ENCODE measurements at places on chromosomes 12 and 14. TPM values are rescaled to one million over a fixed set of nuclear protein-coding genes. Genes with fewer than 3 reads are reported as not detected.

DTX1 gene
- 4.5 TPM for total RNA-seq

SLC7A7 gene
- total RNA-seq: 24.1 TPM

RAB15 gene
- 2.5 TPM for total RNA-seq

IL23A gene
- not detected for total RNA-seq

DNA sequence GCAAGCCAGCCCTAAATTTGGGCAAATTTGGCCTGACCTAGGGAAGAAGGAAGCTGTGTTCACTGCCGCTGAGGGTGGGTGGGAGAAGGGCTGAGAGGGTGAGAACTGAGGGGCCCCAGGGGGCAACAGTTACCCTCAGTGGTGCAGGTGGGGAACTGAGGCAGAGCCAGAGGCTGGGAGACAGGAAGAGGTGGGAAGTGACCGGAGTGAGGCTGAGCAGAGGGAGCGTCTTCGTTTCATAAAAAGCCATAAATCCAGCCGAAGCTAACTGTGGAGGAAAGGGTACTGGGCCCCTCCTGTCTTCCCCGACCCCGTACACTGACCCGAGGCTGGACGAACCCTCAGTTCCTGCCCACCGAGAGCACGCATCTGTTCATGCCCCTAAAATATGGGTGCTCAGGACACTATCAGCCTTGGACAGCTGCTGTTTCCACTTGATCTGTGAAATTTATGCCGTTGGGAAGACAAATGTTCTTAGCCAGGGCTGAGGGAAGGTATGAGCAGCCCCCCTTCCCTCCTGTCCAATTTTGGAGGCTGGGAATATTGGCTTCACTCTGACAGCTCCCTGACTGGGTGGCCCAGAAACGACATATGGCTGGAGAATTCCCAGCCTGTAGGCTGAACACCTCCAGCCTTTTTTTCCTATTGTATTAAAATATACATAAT, 116.5 kb downstream of the KIF26A start:
- no peak for ATAC-seq

DNA sequence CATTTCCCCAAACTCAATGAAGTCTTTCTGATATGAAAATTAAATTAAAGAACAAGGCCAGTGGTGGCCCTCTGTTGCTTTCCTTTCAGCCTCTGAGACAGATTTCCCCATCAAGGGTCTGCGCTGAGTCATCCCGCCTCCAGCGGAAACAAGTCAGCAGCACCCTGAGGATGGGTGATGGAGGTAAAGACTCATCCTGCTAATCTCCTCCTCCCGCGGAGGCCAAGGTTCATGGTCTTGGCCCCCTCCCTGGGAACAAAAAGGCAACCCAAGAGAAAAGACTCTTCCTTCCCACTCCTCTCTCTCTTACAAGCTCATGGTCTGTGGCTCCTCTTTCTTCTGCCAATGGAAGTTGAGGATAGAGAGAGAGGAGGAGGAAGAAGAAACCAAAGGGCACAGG, 9.0 kb upstream of the NUMB start:
- no peak for ATAC-seq

- no peak for ATAC-seq
Measured at GRCh38 chr14:56124327-56124726, 6.1 kb downstream of the PELI2 start.

DNA sequence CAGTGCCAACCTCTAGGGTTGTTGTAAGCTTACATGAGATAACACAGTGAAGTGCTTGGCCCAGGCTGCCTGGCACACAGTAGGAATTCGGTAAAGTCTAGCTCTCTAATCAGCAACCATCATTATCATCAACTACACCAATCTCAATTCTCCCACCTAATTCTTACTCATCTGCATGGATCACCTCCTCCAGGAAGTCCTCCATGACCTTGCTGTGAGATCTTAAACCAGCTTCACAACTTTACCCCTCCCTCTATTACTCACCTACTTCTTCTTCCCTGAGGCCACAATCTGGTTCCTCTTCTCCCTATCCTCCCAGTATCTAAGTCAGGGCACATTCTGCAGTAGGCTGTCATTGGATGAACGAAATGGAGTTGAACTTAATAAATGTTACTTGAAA, 67.3 kb downstream of the GSC start:
- ATAC-seq: no peak

DNA sequence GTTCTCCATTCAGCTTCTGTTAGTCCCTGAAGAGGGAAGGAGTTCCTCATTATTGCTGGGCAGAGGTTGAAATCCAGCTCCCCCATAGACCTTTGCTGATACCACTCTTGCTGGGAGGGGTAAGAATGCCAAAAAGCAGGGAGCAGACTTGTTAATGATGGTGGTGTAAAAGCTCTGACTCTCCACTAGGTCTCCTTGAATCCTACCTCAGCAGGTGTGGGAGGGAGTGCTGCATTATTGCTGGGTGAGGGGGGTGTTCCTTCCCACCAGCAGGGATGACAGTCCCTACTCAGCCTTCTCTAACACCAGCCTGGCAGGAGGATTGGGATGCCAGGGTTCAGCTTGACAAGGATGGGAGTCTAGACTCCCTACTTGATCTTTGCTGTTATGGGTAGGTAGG, 185.8 kb upstream of the NOS1 start:
- ATAC-seq: no peak

DNA sequence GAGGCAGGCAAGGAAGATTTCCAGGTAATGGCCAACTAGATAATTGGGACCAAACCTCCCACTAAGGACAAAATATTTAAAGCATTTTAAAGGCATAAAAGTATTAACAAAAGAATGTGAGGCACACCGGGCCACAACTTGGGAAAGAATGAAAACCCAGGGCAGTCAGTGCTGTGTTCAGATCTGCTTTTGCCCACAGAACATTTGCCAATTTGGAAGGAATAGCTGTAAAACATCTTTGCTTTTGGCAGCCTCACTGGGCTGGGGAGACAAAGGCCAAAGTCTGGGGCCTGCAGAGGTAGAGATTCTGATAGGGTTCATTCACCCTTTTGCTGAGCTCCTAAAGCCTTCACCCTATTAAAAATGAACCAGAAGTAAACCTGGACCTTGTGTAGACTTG, 82.3 kb downstream of the SYNE3 start:
- no peak for ATAC-seq

GRCh38 chr12:125218952-125219351, 153.7 kb downstream of the AACS start:
- no peak for ATAC-seq

DNA sequence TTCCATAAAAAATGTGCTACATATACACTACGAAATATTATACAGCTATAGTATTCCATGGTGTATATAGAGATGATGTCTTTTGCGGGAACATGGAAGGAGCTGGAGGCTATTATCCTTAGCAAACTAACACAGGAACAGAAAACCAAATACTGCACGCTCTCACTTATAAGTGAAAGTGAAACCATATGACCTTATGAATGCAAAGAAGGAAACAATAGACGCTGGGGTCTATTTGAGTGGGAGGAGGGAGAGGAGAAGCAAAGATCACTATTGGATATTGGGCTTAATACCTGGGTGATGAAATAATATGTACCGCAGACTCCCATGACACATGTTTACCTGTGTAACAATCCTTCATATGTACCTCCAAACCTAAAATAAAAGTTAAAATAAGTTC, 142.8 kb downstream of the LRFN5 start:
- no peak for ATAC-seq

- ATAC-seq: no peak
Measured at GRCh38 chr12:80849337-80849736, 88.4 kb downstream of the LIN7A start.

DNA sequence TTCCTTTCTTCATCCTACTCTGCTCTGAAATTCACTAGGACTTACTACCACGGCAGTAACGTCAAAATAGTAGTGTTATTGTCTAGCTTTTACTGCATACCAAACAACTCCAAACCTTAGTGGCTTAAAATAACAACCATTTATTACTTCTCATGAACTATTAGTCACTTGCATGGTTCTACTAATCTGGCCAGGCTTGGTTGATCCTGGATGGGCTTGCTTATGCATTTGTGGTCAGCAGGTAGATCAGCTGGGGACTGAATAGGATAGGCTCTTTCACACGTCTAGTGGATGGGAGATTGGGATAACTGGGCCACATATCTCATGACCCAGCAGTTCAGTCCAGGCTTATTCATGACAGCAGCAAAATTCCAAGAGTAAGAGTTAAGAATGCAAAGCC, 9.4 kb upstream of the SLC35F4 start:
- ATAC-seq: no peak

DNA sequence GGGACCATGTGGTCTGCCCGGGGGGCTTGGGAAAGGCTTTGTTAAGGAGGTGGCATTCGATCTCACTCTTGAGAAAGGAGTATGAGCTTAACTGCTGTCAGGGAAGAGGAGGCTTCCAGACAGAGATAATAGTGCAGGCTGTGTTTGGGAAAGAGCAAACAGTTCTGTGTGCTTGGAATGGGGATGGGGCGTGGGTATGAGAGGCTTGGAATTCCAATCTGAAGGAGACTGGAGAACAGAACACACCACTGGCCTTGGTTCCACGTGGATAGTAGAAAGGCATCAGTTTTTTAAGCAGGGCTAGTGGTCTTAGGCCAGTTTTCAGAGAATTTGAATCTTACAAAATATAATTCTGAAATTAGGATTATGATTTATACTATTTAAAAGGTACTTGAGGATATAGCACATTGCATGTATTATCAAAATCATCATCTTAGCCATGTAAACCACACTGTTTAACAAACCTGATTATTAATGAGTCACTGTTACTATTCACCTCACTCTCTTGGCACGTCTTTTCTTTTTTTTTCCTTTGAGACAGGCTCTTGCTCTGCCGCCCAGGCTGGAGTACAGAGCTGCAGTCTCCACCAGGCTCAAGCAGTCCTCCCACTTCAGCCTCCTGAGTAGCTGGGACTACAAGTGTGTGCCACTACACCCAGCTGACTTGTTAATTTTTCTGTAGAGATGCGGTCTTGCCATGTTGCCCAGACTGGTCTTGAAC, 38.5 kb upstream of the KCNK13 start:
- ATAC-seq: no peak

GRCh38 chr14:30223385-30223785, 295.7 kb upstream of the PRKD1 start:
- ATAC-seq: peak; percentile 55

DNA sequence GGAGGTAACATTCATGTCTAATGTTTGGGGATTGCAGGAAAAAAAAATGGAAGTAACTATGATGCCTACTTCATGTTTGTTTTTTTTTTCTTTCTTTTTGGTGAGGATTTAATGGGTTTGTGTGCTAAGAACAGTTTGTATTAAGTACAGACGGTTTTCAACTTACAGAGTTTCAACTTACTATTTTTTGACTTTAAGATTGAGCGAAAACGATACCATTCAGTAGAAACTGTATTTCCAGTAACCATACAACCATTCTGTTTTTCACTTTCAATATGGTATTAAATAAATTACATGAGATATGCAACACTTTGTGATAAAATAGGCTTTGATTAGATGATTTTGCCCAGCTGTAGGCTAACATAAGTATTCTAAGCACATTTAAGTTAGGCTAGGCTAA, 10.4 kb downstream of the TECPR2 start:
- ATAC-seq: no peak

- no peak for ATAC-seq
Measured at GRCh38 chr14:65290830-65291229, 121.7 kb upstream of the FUT8 start.

DNA sequence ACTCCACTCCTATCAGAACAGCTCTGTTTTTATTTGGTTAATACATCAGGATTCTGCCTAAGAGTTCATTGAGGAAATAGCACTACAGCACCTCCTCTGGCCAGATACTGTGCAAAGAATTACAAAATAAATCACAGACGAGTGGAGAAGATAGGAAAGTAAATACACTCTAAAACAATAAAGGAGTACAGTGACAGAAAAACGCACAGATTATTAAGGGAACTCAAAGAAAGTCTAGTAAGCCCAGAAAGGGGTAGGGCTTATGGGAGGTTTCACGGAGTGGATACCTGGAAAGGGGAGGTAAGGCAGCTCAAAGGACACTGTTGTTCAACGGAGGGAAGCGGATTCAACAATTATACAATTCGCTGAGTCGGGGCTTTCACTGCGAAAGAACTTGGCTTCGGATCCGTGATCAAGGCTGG, 5.5 kb downstream of the OR10AD1 start:
- peak; percentile 32 for ATAC-seq

DNA sequence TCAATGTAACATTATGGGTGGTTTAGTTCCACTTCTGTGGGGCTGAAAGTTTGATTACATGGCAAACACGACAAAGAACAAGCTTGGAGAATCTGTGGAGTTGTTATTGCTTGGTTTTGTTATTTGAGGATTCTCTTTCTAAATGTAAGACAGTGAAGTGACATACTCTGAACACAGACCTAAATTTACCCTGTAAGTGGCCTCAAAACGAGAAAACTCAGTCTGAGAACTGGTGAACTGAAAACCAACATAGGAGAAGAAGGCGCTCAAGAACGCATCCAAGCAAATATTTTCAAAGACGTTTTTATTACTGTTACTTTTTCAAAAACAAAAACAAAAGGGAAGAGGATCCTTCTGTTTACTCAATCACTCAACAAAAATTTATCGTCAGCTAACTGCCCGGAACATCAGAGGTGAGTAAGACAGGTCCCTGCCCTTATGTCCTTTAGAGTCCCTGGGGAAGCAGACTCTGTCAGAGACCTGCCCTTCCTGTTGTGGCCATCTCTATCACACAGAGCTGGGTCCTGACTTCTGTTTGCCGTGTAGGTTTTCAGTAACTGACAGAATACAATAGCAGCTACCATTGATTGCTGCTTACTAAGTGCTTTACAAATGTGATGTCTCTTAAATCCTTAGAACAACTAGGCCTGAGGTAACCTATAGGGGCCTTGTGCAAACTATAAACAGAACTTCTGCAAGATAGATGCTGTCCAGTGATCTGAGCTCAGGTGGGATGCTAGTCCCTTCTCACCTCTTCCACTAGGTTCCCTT, 79.3 kb upstream of the C12orf71 start:
- ATAC-seq: no peak

DNA sequence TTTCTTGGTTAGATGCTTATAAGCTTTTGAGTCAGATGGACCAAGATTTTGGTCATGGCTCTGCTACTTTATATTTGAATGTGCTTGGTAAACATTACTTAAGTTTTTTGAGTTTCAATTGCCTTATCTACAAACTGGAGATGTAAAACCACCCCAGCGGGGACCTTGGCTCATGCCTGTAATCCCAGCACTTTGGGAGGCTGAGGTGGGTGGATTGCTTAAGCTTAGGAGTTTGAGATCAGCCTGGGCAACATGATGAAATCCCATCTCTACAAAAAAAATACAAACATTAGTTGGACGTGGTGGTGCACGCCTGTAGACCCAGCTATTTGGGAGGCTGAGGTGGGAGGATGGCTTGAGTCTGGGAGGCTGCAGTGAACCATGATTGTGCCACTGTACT, 11.2 kb downstream of the NECAP1 start:
- no peak for ATAC-seq

GRCh38 chr12:96806272-96806671, 100.8 kb upstream of the NEDD1 start:
- no peak for ATAC-seq

DNA sequence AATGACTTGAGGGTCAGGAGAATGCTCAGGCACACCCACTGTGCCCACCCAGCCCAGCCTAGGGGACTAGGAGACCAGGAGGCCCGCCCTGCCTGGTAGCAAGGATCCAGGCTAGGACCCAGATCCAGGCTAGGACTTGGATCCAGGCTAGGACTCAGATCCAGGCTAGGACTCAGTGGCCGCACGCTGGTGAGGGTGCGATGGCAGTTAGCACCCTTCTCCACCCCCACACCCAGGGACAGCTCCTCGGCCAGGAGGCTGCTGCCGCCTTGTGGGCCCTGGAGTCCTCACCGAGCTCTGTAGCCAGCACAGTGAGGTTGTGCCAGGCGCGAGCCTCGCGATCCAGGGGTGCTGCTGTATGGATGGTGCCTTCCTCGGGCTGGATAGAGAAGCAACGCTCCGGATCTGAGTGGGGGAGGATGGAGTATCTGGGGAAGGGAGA, 5.1 kb downstream of the CDH24 start:
- ATAC-seq: no peak

Data from gastroesophageal sphincter (tissue), 4 donors.